ENCODE measurements at places on chromosomes 2 and 18.

DNA sequence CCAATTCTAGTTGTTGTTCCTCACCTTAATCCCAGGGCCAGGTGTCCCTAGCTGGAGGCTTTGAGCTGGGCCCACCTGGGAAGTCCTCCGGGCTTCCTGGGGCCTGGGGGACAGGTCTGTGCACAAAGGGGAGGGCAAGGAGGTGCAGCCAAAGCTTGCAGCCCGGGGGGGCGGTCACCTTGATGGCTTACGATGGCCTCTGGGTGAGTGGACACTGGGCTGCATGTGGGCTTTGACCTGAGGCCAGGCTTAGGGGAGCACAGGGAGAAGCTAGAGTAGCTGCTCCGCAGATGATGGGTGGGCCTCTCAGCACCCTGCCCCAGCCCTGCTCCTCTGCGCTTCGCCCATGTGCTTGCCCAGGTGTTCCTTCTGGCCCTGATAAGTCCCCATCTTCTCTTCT, 41.8 kb upstream of the HAAO start:
- DNase-seq, result no peak

DNA sequence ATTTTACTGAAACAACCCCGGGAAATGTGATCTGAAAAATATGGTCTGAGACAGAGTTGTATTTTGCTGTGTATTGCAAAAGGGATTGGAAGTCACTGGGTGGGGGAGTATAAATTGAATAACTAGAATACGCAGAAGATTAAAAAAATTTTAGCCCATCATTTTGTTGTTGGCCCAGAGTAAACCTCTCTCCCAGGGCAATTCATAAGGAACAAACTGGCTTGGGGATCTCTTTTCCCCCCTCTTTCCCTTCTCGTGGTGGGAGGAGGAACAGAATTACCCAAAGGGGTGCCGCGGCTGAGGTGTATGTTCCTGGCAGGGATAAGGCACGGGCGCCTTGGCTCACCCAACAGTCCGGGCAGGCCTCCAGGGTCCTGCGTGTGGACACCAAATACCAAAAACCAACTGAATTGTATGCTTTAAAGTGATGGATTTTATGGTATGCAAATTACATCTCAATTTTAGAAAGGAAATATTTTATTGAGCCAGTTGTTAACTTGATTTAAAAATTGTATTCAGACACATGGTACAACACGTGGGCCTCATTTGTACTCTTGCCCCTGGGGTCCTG, 121.2 kb upstream of the SPRED2 start:
- DNase-seq, result no peak

DNA sequence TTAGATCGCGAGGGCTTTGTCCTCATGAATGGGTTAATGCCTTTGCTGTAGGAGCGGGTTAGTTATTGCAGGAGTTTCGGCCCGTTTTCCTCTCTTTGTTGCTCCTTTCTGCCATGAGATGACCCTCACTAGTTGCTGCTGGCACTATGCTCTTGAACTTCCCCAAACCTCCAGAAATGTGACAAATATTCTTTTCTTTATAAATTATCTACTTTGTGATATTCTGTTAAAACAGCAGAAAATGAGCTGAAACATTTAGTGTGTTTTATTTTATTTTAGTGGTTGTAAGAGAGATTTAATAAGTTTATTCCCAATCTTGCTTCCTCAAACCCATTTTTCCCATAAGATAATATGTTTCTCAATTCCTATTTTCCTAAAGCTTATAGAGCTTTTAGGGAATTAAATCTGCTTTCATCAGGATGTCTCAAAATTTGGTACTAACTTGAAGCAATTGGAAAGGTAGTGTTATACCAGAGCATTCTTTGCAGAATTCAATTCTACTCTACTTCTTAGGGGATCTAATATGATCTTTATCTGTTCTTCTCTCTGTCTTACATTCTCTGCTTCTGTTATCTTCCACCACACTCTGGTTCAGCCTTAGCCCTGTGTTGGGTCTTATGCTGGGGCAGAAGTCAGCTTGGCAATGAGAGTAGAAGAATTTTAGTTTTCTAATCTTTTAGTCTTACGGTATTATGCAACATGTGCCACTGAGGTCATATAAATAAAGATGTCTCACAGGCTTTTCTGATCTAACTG, 23.1 kb downstream of the DDX1 start:
- DNase-seq, result peak; percentile 9

- DNase-seq, result no peak
Observed at GRCh38 chr2:233025706-233026105, 6.8 kb upstream of the NEU2 start.

- no peak for DNase-seq
Observed at GRCh38 chr2:237726401-237726830, 72.2 kb upstream of the RBM44 start.

- peak; percentile 87 for DNase-seq
Observed at GRCh38 chr2:47016172-47016913, 100.7 kb upstream of the MCFD2 start.

- no peak for DNase-seq
Observed at GRCh38 chr18:24987303-24988252, 364.4 kb downstream of the ZNF521 start.

DNA sequence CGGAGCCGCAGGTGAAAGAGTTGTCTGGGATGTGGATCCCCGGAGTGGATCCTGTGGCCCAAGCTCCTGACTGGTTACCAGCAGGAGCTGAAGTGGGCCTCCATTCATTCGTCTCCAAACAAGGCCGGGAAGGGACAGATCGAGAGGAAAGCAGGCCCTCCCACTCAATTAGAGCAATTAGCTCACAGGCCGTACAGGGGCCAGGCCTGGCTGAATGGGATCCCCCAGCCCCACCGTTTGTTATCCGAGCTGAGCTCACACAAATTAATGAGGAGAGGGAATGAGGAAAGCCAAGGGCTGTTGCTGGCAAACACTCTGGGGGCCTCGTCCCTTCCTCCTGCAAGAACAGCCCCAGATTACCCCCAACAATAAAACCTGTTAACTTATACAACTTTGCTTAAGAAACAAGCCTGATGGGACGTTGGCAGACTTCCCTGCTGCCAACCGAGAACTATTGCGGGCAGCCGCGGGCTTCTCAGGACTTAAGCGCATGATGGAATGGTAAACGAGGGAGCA, 338.0 kb downstream of the BCL11A start:
- no peak for DNase-seq

DNA sequence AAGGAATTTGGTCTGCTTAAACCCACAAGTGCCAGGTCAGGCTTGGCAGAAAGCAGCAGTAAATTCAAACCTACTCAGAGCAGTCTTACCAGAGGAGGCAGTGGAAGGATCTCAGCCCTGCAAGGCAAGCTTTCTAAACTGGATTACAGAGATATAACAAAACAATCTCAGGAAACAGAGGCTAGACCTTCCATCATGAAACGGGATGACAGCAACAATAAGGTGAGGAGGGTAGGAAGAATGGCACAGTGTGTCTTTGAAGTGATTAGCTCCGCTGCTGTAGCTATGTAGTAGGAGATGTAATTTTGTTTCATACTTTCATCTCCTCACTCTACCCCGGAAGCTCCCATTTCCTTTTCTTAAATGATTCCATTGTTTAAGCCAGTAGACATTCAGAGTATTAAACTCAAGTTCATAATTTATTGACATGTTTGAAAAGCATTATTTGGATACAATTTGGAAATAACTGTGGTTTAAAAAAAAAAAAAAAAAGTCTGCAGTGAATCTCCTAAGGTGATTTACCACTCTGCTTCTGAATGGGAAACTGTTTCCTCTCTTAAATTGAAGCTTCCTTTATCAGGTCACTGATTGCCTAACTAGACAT, 29.4 kb upstream of the DYSF start:
- DNase-seq, result no peak

GRCh38 chr18:58552896-58553295, 76.0 kb downstream of the ALPK2 start:
- DNase-seq, result no peak

DNA sequence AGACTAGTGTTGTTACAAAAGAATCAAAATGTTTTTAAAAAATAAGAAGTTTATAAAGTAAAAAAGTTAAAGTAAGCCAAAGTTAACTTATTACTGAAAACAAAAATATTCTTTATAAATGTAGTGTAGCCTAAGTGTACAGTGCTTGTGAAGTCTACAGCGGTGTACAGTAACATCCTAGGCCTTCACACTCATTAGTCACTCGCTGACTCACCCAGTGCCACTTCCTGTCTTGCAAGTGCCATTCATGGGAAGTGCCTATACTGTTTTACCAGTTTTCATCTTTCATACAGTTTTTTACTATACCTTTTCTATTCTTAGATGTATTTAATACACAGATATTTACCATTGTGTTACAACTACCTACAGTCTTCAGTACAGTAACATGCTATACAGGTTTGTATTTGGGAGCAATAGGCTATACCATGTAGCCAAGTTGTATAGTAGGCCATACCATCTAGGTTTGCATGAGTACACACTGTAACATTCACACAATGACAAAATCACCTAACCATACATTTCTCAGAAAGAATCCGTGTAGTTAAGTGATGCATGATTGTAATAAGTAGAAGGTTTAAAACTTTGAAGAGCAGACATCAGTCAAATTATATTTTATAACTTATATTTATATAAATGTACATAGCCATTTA, 13.4 kb downstream of the SERPINB7 start:
- DNase-seq, result peak; percentile 86

GRCh38 chr2:124318913-124319312, 293.8 kb downstream of the CNTNAP5 start:
- no peak for DNase-seq

DNA sequence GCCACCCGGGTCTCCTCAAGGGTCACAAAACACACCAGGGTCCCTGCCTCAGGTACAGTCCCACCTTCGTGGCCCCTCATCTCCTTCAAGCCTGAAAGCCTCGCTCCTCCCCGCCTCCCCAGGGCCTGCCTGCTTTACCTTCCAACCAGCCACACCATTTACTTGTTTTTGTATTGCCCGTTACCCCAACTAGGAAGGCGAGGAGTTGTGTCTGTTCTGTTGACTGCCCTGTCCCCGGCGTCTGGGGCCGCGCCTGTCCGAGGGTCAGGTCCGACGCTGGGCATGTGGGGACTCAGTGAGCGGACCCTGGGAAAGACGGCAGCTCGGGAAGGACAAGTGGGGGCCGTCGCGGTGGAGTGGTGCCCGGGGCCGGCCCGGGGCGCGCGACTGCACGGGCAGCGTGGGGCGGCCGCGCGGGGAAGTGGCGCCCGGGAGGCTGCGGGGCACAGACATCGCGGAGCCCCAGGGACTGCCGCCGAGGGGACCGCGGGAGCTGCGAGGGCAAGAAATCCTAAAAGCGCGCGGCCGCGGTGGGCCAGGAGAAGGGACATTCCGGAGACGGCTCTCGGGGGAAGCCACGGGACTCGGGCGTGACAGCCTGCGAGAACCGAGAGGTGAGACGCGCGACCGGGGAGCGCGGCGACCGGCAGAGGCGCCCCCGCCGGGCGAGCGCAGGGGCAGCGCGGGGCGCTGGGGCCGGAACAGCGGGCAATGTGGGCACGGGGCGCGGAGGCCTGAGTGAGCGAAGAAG, 797 bp upstream of the GRHL1 start:
- DNase-seq, result peak; percentile 67

DNA sequence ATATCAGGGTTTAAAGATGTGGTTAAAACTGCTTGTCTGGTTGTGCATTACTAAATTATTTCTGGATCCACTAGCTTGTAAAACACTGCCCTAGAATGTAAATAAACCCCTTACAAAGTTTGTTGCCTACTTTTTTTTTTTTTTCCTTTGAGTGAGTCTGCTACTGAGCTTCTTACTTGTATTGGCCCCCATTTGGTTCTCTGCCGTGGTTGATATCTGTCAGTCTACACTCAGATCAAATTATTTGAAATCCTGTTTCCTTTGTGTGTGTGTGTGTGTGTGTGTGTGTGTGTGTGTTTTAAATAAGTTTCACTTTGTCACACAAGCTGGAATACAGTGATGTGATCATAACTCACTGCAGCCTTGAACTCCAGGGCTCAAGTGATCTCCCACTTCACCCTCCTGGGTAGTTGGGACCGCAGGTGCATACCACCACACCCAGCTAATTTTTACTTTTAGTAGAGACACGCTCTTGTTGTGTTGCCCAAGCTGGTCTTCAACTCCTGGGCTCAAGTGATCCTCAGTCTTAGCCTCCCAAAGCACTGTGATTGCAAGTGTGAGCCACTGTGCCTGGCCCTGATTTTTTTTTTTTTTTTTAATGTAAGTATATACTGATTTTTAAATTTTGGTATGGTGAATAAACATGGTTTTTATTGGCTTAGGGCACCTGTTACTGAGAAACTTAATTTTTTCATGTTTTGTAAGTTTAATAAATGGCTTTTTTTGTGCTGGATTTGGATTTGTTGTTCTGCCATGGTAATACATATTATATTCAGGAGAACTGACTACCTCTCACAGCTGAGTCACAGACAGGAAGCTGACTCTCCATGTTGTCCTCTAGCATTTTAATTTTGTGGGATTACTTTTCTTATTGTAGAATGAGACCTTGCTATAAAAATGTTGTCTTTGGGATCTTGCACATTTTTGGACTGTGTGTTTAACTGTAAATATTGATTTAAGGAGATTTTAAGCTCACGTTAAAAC, 48.5 kb downstream of the MAP4K4 start:
- no peak for DNase-seq

DNA sequence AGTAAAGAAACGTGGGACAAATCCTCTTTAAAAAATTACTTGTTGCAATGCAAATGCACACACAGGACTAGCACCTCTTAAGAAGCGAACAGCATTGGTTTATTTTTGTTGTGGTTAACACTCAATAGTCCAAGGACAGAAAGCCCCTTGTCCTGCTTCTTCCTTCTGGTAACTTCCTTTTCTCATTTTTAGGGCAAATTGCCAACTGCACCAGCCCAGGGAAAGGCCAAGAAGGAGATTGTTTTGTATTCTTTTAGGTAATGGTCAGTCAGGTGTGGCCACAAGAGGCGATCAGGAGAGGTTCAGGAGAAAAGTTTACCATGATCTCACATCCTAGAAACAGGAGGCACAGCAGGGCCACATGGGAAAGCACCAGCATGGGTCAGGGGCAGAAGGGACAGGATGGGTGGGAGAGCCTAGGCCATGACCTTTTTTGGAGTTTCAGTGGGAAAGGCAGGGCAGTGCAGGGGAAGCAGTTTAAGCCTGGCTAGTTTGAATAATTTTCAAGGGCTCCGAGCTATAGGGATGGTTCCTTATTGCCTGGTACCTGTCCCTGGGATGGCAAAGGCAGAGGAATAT, 73.0 kb downstream of the CHRNA1 start:
- DNase-seq, result no peak

- no peak for DNase-seq
Observed at GRCh38 chr2:28415715-28416114, 23.1 kb downstream of the FOSL2 start.

DNA sequence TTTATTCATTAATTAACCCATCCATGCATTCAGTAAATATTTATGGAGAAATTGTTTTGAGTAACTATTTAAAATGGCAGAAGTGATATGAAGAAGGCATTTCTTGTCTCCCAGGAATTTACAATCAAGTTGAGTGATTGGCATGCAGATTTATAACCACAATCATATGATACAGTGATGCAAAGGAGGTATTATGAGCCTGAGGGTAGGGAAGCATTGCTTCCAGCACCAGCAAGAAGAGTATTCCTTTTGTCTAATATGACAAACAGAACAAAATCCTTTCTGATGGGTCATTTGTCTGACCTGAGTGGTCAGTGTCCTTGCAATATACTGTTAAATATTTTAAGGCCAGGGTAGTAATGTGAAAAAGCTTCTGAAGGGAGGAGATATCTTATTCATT, 244.2 kb upstream of the RGPD4 start:
- DNase-seq, result no peak

- DNase-seq, result no peak
Observed at GRCh38 chr18:11304928-11305327, 155.6 kb upstream of the PIEZO2 start.

GRCh38 chr2:83368916-83369315, 1090.2 kb downstream of the SUCLG1 start:
- no peak for DNase-seq

GRCh38 chr2:46284796-46285195, 12.4 kb upstream of the EPAS1 start:
- DNase-seq, result no peak

- peak; percentile 18 for DNase-seq
Observed at GRCh38 chr18:44079606-44080005, 601.1 kb upstream of the SETBP1 start.

Measured in common myeloid progenitor, CD34-positive (primary cell).